ENCODE measurements at places on chromosomes 13 and 19. TPM values are rescaled to one million over a fixed set of nuclear protein-coding genes. Genes with fewer than 3 reads are reported as not detected.

Gene DPF1
- polyA plus RNA-seq, result not detected

Gene BORA
- 7.8 TPM for polyA plus RNA-seq

Gene CPAMD8
- polyA plus RNA-seq, result 0.74 TPM

Gene C19orf18
- 0.41 TPM for polyA plus RNA-seq

Gene CACTIN
- polyA plus RNA-seq, result 16.8 TPM

Gene TMEM238
- 1.9 TPM for polyA plus RNA-seq

Gene C19orf81
- not detected for polyA plus RNA-seq

Gene TRPM4
- not detected for polyA plus RNA-seq

Gene ZNF177
- polyA plus RNA-seq, result 0.63 TPM

Gene NLRP11
- not detected for polyA plus RNA-seq

Gene ETV2
- 1.4 TPM for polyA plus RNA-seq

Gene SWSAP1
- 7.0 TPM for polyA plus RNA-seq

Gene CARS2
- polyA plus RNA-seq, result 39.2 TPM

Gene ATP4A
- polyA plus RNA-seq, result not detected

Gene ZNF541
- 0.18 TPM for polyA plus RNA-seq

Gene ZNF844
- polyA plus RNA-seq, result 3.6 TPM

Gene CYP4F2
- polyA plus RNA-seq, result not detected

Gene PRR22
- 0.15 TPM for polyA plus RNA-seq

Gene IGFL2
- not detected for polyA plus RNA-seq

Gene IER2
- polyA plus RNA-seq, result 277 TPM

Data from CD8-positive, alpha-beta memory T cell (primary cell).